ENCODE measurements at places on chromosomes 6 and 20.

DNA sequence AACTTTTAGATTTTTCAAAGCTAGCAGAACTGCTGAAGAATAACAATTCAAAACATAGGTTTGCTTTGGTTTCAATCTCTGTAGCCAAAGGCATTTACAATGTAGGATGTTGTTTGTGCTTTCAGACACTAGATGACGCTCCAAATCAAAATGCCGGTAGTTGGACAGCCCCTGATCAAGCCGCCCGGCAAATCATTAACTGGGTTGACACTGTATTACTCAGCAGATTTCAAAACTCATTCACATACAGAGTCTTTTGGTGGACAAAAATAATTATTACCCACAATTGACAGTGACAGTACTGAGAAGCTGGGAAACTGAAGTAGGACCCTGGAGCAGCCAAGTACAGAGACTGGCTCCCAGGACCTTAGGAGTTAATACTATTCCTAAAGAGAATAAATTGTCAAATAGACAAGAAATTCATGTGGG is 21.3 kb upstream of the HFE start:
- no peak for DNase-seq

- DNase-seq = no peak
Measured at GRCh38 chr20:4036351-4036750, 21.0 kb upstream of the RNF24 start.

DNA sequence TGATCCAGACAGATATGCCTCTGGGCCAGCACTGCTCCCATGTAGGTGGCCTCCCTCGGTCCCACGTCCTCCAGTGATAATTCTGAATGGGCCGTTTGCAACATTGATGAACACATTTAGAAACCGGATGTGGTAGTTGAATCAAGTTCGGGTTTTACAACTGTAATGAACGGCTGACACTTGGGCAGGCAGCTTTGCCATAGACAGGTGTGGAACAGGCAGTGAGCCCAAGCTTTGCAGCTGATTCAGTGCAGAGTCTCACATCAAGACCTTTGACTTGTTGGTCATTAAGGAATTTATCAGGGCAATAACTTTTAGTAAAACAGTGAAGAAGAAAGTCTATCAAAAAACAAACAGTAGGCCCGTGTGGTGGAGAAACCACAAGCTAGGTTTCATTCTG is 466.6 kb upstream of the AGPAT4 start:
- no peak for DNase-seq

DNA sequence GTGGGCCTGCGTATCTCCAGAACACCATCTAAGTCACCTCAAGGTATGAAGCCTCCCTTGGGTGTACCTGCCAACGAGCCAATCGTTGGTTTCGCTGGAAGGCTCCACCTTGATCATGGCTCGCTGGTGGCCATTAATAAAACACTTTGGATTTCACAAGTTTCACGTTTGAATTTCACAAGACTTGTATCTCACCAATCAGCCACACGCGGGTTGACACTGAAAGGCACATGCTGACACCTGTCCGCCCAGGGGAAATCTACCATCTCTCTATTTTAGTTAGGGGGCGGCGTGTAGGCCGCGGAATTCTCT is 586 bp upstream of the HMGA1 start:
- DNase-seq = no peak

DNA sequence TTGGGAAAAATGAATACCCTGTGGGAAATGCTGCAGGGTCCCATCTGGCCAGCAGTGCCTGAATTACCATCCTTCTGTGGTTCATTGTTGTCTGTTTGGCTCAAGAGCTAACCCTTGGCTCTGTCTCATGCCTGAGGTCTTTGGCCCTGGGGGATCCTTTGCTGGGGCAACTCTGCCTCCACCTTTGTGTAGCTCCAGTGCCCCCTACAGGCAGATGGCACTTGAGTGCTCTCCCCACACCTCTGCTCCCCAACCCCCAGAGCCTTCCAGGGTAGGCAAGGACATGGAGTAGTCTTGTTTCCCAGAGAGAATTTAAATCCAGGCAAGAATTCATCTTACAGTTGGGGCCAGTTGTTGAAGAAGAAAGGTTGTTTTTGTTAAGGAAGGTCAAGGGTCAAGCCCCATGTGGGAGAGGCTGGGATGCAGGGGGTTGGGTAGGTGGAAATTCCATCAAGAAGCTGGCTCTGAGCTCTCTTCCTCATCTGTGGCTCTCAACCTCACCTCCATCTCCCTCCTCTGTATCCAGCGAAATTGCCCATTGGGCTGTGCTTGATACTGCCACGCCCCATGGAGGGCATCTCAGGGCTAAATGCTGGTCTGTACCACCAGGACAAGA is 44.2 kb downstream of the ZNF831 start:
- peak; percentile 72 for DNase-seq

DNA sequence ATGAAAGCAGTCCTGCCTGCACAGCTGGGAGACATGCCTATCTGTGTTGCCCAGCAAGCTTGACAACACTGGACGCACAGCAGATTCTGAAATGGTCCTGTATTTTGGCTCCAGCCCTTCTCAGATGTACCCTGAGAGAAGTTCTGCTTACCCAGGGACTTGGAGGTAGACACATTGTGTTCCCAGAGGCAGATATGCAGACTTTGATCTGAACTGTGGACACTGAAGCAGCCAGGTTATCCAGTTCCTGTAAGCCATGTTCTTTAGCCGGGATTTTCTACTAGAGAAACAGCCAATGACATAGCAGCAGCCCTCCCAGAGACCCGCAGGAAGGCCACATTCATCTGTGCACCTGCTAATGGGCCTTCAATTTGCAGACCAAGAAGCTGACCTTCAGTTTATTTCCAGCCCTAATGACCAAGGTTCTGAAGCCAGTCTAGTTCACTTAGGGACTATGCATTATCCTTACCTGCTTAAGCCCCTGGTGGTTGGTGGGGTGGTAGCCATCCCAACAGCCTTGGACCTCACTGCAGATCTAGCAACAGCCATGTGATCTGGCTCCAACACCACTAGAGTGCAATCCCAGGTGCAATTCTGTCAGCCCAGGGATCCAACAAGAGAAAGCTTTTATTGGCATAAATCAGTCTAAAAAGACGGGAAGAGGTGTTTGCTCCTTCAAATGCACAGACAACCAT is 134.2 kb downstream of the MEI4 start:
- no peak for DNase-seq

DNA sequence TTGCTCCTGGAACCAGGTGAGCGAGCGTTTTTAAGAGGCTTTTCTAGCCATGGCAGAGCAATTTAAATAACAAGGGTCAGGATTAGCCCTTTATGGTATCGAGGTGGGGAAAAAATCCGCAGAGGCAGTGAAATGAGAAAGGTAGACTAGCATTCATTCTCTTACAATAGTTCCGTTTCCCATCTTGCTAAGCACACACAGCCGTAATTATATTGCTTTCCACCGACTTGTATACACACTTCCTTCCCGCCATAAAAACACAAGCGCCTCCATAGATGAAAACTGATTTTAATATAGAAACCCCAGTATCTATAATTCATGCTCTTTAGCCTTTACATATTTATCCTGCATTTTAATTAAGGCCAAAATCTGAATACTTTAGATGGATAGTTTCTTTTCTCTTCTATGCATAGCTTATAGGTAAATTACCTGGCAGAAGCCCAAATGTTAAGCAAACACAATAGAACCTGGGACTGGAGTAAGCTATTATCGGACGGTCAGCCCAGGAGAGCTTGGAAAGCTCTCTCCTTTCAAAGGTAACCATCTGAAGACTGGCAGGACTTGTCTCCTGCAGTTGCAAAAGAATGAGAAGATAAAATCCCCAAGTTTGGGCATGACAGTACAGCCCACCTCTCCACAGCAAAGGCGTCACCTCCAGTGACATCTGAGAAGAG is 90.9 kb upstream of the MC3R start:
- no peak for DNase-seq

DNA sequence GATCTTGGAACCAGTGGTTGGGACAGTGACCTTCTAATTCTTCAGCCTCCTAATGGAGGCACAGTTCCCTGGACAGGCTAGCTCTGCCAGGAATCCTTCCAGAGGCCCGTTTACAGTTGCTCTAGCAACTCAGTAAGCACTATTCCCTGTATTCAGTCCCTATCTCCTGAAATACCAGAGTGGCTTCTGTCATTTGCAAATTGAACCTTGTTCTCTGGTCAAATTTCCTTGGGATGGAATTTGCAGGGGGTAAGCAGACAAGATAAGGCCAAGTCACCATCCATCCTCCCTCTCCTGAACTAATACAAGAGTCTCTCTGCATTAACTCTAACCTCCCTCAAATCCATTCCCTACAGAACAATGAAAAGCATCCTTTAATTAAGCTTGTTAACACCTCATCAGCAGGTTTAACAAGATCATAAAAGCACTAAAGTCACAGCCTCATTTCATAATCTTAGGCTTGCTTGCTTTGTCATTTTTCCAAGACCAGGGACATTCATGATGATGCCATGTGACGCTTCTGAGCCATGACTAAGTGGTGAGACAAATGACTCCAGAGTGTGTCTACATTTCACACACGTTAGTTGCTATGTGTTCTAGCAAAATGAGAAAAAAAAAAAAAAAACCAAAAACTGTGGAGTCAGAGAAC is 37.1 kb downstream of the SLC22A23 start:
- DNase-seq = no peak

DNA sequence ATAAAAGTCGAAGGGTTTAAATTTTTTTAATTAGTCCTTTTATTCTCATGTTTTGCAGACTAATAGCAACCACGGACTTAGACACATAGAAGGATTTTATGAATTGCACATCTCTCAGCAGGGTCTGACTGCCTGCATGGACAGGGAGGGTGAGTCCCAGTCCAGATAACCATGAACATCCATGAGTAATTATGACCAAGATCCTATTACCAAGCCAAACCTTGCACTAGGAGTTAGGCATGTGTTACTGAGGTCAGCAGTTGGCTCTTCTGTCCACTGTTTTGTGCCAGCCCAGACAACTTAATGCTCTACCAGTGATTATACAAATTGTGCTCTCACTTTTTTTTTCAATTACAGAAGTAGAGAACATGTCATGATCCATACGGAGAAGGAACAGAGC is 211.2 kb downstream of the MAFB start:
- DNase-seq = no peak

GRCh38 chr6:105363100-105363754 is 39.7 kb downstream of the PREP start:
- DNase-seq = no peak

- no peak for DNase-seq
Measured at GRCh38 chr6:70180183-70180900, 122.5 kb downstream of the COL9A1 start.

GRCh38 chr6:124143435-124143834 is 339.8 kb downstream of the NKAIN2 start:
- no peak for DNase-seq

GRCh38 chr6:28208111-28208659 is 16.9 kb upstream of the ZSCAN9 start:
- DNase-seq = no peak

DNA sequence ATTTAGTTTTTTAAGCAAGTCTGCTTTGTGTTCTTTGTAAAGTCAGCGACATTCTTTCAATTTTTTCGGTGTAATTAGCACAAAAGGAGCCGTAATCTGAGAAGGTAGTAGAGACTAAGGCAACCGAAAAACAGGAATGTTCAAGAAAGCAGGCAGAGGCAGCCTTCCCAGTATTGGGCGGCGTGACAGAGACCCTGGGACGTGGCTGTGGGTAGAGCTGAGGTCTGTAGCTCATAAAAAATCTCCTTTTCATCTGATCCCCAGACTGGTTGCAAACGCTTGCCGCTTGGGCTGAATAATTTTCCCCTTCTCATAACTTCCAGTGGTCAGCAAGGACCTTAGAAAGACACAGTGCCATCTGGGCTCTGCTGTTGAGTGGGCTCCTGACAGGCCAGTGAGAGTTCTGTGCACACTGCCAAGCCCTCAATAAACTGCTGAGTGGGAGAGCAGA is 30.8 kb downstream of the GNAS start:
- no peak for DNase-seq

DNA sequence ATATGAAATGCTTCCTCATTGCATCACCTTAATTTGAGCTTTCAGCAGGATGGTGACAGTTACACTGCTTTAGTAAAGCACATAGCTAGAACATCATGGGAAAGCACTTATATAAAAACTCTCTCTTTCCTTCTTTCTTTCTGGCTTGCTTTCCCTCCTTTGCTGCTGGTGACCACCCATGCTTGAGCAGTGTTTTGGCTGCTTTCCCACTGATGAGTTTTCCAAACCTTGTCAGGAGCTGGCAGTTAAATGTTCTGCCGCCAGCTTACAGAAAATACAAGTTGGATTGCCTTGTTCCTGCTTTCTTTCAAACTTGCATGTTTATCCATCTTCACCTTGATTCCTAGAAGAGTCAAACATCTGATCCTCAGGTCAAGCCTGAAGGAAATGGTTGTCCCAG is 323.9 kb downstream of the FOXA2 start:
- DNase-seq = no peak

- DNase-seq = no peak
Measured at GRCh38 chr20:62587757-62588402, 54.4 kb upstream of the SLCO4A1 start.

DNA sequence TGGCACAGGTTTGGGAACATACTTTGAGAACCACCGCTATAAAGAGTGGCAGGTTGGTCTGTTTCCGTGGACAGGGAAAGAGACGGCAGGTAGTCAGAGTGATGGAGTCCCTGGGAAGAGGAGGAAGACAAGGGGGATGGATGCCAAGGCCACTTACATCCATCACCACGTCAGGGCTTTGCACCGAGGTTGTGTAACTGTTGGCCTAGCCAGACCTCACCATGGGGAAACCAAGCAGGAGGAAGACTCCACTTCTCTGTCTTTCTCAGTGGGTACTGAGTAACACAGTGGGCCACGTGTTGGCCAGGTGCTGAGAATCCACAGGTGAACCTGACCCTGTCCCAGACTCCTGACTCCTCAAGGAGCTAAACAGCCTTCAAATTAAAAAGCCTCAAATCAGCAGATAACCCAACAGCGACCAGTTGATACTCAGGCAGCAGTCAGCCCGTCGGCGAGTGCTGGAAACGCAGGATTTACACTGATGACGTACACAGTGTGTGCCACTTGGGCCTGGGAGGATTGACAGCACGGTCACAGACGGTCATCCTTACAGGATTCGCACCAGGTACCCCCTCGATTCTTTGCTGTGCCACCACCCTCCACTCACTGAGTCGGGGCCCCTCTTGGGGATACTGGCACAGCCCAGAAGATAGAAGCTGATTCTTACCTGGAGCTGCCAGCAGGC is 134.6 kb upstream of the SNX9 start:
- DNase-seq = no peak

DNA sequence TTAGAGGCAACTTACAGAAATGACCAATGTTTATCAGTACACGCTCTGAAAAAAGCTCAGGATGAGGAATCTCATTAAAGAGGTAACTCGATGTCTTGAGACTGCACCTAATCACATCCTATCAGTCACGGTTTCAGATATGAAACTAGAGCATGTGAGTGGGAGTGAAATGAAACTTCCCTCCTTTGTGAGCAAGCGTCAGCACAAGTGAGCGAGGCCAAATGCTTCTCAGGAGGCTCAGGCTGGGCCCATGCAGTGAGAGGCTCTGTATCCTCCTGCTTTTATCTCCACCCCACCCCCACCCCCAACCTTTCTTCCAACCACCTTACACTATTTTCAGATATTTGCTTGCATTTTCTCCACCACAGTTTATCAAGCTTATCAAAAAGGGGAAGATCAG is 140.8 kb upstream of the RIMS1 start:
- DNase-seq = no peak

Measured in stimulated activated CD8-positive, alpha-beta memory T cell treated with anti-CD3 and anti-CD28 coated beads, Interleukin-15, amount 100 ng/mL, for 1 hour (primary cell).